ENCODE measurements at places on chromosomes 4 and X. TPM values are rescaled to one million over a fixed set of nuclear protein-coding genes. Genes with fewer than 3 reads are reported as not detected.

The SLC9A6 gene
- polyA plus RNA-seq, result 102 TPM

The WDFY3 gene
- 33.7 TPM for polyA plus RNA-seq

The FGF5 gene
- 0.29 TPM for polyA plus RNA-seq

The RS1 gene
- polyA plus RNA-seq, result 0.41 TPM

The NSUN7 gene
- 7.6 TPM for polyA plus RNA-seq

Measured in spinal cord (tissue), 10 donors.